ENCODE measurements at places on chromosomes 3 and 15.
A peak's percentile ranks its signal among the peaks of the same experiment; 100 is the strongest.

DNA sequence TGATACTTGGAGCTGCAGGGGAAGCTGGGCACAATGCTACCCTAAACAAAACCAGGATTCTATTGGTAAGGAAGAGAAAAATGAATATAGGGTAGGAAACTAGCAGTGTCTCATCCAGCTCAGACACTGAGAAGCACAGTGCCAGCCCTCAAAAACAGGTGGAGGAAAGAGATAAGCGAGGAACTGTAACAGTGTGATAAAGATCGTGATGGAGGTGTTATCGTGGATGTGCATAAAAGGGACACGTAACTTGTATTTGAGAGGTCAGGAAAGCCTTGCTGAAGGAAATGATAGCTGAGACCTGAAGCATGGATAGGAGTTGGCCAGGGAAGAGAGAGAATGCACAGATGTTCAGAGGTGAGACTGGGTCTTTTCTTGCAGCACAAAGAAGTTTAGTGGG is 27.4 kb downstream of the MIX23 start:
- DNase-seq = no peak

- no peak for DNase-seq
Observed at GRCh38 chr3:189395825-189396224, 224.1 kb downstream of the TPRG1 start.

DNA sequence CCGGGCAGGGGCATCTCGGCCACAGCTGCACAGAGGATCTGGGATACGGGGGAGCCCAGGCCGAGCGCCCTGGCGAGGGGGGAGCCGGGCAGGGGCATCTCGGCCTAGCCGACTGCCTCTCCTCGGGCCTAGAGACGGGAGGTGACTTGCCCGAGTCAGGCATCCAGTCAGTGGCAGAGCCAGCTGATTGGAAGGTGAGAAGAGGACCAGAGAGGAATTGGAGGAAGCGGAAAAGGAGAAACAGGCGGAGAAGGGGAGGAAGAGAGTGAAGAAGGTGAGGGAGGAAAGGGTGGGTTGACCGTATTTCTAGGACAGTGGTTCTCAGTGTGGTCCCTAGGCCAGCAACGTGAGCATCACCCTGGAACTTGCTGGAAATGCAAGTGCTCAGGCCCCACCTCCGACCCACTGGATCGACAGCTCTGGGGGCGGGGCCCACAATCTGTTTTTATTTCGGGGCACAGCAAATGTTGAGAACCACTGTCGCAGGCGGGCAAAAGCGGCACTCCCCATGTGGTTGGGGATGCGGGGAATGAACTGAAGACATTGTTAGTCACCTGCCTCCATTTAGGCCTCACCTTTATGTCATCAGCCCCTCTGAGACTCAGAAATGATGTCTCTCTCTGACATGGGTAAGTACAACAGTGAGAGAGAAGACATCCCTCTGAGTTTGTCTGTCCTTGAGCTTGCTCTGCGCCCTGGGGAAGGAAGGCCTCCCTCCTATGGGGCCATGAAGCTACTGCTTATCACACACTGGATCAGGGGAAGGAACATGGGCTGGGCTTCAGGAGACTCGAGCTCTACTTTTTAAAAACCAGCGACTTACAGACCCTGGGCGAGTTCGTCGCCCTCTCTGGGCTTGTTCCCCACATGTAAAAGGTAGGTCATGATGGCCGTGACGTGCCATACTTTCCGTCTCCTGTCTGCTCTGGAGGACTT is 1.0 kb upstream of the MELTF start:
- no peak for DNase-seq

GRCh38 chr3:111035902-111036301 is 35.7 kb upstream of the NECTIN3 start:
- no peak for DNase-seq

DNA sequence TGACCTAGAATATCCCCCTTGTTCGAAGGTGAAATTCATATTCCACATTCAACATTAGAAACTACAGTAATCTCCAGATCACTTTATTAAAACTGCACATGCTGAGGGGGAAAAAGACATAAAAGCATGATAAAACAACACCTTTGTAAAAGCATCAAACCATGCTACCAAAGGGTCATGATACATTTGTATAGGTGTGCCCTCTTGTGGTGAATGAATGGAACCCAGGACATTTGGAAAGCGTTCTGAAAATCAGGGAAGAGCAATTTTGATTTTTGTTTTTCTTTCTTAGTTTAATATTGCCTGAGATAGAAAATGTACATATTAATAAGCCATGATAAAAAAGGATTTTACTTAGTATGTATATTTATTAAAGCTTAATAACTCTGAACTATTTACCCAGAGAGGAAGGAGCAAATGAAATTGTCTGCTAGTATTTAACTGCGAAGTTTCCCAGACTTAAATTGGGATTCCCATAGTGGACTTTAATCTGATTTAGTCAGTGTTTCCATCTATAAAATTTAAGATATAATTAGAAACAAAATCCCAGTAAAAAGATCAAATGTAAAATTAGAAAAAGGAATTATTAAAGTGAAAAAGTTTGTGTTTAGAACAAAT is 105.8 kb upstream of the ARL6 start:
- peak; percentile 22 for DNase-seq

GRCh38 chr15:99095626-99096025 is 9.3 kb upstream of the SYNM start:
- DNase-seq = no peak

All from muscle of leg (tissue), 16 donors.